Memory B cell (primary cell): ENCODE measurements at places on chromosomes 7 and 10.

- DNase-seq, result no peak
These were observed 14.5 kb downstream of the DNAJB9 start for GRCh38 chr7:108584211-108584610.

- no peak for DNase-seq
These were observed 178.3 kb downstream of the SKIDA1 start for GRCh38 chr10:21347043-21347784.

- no peak for DNase-seq
These were observed 314.0 kb upstream of the SEMA3A start for GRCh38 chr7:84508606-84509005.

- no peak for DNase-seq
These were observed 1019.4 kb downstream of the TYW1 start for GRCh38 chr7:68015978-68016532.

DNA sequence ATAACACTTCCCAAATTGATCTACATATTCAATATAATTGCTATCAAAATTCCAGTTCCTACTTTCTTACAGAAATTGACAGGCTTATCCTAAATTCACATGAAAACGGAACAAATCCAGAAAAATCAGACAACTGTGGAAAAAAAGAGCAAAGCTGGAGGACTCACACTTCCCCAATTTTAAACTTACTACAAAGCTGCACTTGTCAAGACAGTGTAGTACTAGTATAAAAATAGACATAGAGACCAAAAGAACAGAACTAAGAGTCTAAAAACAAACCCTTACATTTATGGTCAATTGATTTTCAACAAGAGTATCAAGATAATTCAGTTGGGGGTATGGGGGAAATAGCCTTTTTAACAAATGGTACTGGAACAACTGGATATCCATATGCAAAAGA, 27.5 kb downstream of the LMBR1 start:
- no peak for DNase-seq

DNA sequence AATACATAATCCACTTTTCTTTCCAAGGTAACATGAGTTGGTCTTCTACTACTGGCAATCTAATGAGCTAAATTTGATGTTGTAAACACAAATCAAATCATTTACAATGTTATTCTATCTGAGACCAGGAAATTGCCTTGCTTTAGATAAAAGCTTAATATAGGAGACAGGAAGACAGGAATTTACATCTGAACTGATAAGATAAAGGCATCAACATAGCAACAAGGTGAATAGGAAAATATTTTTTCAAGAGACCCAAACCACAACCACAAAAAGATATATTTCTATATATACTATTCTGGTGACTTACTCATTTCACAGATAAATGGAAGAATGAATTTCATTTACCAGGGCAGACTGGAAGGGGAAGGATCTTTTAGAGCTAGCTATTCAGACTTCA, 46.3 kb upstream of the CALCR start:
- DNase-seq, result no peak

DNA sequence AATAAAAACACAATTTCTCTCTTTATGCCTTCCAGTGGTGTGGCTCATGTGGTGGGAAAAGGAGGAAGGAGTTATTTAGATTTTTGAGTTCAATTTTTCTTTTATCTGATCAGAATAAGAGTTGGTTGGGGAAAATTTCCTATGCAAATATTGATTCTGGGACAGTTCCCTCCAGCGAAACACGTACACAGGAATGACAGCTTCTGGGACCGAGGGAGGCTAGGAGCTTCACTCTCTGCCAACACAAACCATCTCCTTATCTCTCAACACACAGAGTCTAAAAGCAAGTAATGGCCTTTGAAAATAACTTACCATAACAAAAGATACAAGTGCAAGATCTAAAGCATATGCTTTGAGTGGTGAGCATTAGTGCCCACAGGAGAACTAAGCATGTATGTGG, 122.7 kb downstream of the RAPGEF5 start:
- no peak for DNase-seq
